ENCODE measurements at places on chromosomes 5 and 9. TPM values are rescaled to one million over a fixed set of nuclear protein-coding genes. Genes with fewer than 3 reads are reported as not detected.

NSG2 gene
- 0.97 TPM for total RNA-seq

ITGA1 gene
- 24.9 TPM for total RNA-seq

IL5 gene
- total RNA-seq: not detected

FBXL7 gene
- total RNA-seq: 17.9 TPM

IFNA13 gene
- not detected for total RNA-seq

PLCXD3 gene
- total RNA-seq: 87.4 TPM

CDKN2A gene
- total RNA-seq: not detected

Data from right cardiac atrium (tissue), 5 donors.